ENCODE measurements at places on chromosomes 7 and 10.

DNA sequence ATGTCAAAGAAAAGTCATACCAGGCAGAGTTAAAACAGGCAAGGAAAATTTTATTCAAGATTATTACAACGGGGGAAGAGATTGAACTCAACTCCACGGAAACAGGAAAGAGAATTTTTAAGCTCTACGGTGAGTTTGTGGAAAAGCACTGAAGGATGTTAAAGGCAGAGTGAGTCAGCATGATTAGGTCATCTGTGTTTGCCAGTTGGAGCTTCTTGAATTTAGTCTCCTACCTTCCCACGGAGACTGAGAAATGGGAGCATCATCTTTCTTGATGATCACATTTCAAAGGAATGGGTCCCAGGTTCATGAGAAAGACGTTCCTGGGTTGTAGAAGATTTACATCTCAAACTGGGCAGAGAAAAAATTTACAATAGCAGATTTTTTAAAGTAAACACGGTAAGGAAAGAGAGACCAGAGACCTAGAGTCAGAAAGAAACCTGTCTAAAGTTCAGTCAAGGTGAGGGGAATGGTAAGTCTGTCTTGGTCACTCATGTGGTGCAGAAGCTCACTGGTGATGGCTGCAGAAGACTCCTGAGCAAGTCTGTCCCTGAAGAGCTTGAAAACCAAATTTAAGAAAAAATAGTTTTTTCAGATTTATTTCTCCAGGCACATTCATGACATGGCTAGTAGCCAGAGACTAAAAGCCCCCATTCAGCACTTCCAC, 516.9 kb upstream of the LRRN3 start:
- peak; percentile 32 for DNase-seq

DNA sequence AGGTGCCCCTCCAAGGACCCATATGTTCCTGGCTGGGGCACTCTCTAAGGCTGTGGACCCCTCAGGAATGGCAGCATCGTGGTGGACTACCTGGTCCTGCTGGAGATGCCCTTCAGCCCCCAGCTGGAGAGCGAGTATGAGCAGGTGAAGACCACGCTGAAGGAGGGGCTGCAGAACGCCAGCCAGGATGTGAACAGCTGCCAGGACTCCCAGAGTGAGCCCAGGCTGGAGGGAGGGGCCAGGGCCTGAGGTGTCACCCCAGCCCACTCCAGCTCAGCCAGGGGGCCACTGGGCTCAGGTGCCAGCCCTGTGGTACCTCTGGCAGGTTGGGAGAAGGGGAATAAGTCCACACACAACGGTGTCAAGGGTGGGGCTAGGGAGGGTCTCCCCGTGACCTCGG, 4.7 kb upstream of the MUC12 start:
- DNase-seq: no peak

GRCh38 chr7:51666266-51666665, 349.7 kb upstream of the COBL start:
- DNase-seq: no peak

DNA sequence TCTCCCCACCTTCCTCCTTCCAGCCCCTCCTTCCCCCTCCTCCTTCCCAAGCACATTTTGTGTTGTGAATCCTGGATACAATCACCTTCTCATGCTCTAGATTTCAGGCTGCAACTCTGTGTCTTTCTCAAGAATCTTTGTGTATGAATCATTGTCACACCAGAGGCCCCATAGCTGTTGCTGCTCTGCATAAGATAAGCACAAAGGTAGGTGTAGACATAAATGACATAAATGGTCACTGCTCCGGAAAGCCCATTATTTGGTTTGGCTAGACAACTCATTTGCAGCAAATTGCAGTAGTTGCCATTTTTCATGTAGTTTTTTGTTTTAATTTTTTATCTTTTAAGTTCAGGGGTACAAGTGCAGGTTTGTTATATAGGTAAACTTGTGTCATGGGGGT, 216.3 kb upstream of the NRP1 start:
- DNase-seq: no peak

DNA sequence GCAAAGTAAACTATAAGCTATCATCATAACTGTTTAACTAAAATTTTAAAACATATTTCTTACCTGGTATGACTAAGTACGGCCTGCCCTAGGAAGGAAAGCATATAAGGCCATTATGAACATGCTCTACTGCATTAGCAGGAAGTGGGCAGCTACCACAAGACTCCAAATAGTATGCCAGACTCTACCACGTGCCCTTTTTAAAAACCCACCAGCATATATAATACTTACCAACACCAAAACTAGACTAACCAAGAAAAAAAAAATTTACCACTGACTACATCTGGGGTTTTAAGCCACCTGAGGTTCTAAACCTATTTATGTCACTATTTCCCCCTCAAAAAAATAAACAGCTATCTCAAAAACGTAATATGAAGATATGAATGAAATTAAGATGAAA, 30.1 kb downstream of the NUDCD3 start:
- no peak for DNase-seq

GRCh38 chr10:132158122-132158741, 28.5 kb upstream of the DPYSL4 start:
- DNase-seq: no peak

- DNase-seq: no peak
These were observed 429.1 kb upstream of the NFE2L3 start for GRCh38 chr7:25722856-25723255.

GRCh38 chr10:116444527-116445142, 17.0 kb downstream of the PNLIPRP3 start:
- peak; percentile 47 for DNase-seq

DNA sequence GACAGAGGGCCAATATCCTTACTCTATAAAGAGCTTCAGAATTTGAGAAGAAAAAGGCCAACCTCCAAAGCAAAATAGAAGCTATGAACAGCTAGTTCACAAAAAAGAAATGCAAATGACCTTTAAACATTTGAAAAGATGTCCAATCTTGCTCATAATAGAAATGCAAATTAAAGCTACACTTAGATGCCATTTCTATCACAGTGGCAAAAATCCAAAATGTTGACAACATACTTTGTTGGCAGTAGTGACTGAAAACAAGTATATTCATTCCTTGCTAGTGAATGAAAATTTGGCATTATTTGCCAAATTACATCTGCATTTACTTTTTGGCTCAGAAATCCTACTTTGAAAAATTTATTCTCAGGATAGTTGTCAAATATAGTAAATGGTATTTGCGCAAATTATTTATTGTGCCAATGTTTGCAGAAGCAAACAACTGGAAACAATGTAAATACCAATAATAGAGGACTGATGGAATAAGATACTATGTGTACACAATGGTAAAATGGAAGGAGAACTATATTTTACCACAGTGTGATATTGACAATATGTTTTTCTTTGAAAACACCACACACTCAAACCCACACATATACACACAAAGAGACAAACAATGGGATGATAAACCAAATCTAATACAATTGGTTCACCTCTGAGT, 9.4 kb downstream of the TMEM106B start:
- DNase-seq: no peak

DNA sequence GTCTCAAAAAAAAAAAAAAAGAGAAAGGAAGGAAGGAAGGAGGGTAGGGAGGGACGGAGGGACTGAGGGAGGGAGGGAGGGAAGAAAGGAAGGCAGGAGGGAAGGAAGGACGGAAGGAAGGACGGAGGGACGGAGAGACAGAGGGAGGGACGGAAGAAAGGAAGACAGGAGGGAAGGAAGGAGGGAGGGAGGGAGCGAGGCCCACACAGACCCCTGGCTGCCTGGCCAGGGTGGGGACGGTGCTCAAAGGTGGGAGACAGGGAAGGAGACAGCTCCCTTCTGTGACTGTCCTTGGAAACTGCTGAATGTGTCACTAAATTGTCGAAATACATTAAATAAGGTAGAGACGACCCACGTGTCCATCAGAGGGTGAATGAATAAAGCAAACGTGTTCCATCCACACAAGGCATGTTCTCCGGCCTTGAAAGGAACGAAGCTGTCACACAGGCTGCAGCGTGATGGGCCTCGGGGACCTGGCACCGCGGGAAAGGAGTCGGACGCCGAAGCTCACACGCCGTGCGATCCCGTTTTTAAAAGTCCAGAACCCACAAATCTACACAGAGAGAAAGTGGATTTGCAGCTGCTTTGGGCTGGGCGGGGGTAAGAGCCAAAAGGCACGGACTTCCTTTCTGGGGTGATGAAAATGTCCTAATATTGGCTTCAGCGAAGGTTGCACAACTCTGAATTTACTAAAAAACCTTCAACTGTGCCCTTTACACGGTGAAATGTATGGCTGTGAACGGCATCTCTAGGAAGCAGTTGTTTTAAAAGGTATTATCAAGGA, 23.3 kb downstream of the ADAP1 start:
- no peak for DNase-seq

DNA sequence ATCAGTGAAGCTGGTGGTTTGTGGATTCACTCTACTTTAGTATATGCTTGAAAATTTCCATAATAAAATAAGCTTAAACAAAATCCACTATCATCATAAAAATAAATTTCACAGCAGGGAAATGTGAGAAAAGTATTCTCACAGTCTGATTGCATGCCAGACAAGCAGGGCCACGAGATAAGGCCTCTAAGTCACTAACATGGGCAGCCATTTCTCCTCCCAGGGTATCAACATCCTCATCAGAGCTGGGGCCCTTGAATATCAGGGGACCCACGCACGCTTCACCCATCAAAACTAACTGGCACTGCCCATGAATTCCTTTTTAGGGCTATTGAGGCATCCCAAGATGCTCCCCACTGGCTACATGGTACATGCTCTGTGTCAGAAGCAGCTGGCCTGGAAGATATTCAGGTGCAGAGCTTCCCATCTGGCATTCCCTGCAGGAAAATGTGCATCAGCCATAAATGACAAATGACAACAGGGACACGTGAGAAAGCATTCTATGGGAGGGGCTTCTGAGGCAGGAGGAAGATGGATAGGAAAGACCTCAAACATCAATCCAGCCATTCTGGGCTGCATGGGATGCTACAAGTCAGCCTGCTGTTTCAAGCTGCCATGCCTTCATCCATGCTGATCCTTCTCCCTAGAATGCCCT, 17.4 kb downstream of the CCDC6 start:
- no peak for DNase-seq

- DNase-seq: no peak
These were observed 50.7 kb upstream of the PRKG1 start for GRCh38 chr10:51023636-51024035.

DNA sequence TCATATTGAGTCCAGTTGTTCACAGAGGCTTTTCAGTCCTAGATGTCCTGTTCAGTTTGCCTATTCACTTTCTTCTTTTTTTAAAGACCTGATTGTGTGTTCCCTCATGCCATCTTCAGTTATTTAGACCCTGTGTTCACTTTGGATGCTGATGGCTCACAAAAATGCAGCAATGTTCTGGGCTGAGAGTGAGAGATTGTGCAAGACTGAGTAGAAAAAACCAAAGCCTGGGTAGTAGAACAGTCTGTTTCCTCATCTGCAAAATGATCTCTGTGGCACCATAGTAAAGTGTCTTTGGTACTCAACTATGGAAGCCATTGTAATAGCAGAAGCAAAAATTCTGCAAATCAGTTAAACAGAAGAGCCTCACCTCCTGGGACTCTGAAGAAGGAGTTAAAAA, 43.2 kb downstream of the AKR1B1 start:
- no peak for DNase-seq

DNA sequence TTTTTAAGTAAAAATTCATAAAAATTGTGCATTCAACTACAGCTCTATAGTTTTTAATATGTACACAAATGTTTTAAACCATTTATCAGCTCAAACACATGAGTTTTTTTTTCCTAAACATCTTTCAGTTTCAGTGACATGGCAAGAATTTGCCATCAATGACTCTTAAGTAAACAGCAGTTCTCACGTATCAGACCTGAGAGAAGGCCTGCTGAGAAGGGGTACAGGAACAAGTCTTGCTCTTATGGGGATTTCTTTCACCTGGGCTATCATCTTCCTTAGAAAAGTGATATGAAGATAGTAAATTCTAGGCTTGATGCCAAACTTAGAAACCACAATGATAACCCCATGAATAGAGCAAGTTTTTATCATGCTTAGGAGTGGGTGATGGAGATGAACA, 467.8 kb downstream of the ARL4A start:
- DNase-seq: peak; percentile 28

DNA sequence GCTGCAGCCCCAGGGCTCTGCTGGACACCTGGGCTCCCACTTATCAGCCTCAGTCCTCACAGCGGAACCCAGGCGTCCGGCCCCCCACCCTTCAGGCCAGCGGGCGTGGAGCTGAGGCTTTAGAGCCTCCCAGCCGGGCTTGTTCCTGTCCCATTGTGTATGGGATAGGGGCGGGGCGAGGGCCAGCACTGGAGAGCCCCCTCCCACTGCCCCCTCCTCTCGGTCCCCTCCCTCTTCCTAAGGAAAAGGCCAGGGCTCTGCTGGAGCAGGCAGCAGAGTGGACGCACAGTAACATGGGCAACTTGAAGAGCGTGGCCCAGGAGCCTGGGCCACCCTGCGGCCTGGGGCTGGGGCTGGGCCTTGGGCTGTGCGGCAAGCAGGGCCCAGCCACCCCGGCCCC, 2.7 kb downstream of the NOS3 start:
- no peak for DNase-seq
